OCI-M1 (cell line): ENCODE measurements at places on chromosomes 6 and 20.

- no peak for DNase-seq
These were observed 52.4 kb downstream of the CEBPB start for GRCh38 chr20:50242863-50243609.

DNA sequence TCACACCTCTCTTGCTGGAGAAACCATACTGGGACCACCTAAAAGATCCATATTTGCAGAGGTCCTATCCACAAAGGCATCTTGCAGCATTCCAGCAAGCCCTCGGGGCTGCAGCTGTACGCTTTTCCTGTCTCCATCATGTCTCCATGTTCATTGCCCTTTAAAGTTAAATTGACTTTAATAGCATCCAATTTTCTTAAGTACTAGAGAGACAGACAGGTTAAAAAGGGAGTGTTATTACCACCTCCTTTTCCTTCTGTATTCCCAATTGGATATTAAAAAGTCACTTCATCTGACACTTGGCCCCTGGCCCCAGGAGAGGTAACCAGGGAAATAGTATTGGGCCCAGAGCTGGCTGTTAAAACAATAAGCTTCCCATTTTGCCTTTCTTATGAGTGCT, 178.6 kb downstream of the UNC5CL start:
- DNase-seq: no peak

- no peak for DNase-seq
These were observed 16.7 kb downstream of the TSBP1 start for GRCh38 chr6:32355018-32355417.

DNA sequence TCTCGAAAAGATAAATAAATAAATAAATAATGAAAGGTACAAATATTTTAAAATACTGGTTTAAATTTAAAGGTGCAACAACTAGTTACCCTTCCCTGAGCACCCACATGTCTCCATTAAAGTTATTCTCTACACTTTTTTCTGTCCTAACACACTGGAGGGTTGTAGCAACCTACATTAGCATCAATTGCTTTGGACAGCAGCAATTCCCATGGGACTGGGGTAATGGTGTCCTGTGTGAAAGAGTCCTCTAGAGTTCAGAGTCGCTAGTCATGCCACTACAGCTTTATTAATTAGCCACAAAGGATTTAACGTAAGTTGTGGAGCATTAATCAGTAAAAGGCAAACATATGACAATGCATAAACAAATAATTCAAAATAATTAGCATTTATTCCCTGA, 14.1 kb upstream of the CD24 start:
- no peak for DNase-seq

- DNase-seq: no peak
These were observed 516.2 kb downstream of the BCKDHB start for GRCh38 chr6:80622641-80623040.
